ENCODE measurements at places on chromosomes 16 and 17. TPM values are rescaled to one million over a fixed set of nuclear protein-coding genes. Genes with fewer than 3 reads are reported as not detected.
A peak's percentile ranks its signal among the peaks of the same experiment; 100 is the strongest.

The MEIOC gene
- total RNA-seq = 0.07 TPM

DNA sequence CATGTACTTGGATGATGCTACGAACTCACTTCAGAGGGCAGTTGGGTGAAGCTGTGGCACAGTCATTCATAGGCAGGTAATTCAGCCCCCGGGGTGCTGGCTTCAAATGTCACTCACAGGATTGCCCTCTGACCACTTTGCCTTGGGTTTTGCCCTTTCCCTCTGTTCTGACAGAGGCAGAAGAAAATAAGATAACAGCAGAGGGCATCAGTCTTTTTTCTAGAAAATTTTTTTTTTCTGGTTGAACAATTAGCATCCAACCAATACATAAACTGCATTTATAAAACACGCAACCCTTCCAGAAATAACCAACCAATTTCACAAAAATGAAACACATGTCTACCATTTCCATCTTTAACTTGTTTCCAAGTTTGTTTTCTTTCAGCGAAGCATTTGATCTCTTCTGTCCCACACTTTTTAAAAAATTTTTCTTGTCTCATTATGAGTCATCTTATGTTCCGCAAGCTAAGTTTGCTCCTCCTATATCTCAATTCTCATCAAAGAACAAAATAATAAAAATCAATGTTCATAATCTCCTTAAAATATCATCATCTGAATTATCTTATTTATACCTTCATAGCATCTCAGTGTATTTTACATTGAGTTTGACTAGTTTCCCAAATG, 15.6 kb downstream of the NACA2 start:
- peaks cover 26% of the 10 kb centered on the region for H3K4me1 ChIP-seq
- H3K36me3 ChIP-seq = no peaks in the 10 kb centered on the region
- H3K4me3 ChIP-seq = no peak overlapping the region
- no peak overlapping the region for H3K27ac ChIP-seq
- DNase-seq = no peak

DNA sequence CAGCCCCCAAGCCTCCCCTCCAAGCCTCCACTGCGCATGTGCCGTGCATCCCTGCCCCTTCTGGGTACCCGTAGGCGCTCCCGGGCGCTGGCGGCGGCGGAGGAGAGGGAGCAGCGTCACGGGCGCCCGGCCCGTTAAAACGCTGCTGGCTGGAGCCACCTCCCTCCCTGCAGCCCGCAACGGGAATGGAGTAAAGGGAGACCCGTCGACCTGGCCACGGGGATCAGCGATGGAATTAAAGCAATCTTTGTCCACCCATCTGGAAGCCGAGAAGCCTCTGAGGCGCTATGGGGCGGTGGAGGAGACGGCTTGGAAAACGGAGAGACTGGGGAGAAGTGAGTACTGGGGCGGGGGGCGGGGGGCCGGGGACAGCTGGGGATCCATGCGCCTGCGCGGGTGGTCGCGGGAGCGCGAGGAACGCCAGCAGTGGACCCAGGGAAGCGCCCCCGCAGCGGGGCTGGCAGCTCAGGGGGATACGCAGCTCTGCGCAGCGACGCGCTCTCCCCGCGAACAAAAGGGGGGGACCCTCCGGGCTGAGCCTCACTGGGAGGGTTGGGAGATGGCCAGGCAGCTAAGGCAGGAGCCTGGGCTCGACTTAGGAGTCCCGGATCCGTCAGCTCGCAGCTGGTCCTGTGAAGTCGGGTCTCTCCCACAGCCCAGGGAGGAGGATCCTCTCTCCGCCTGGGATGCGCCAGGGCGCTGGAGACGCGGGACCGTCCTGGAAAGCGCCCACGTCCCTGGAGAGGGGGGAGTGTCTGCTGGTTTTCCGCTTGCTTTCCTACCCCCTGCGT, at the start of gene BMERB1:
Gene BMERB1 (plus strand): TSS at position 164 of the 791 bp plus-strand sequence. CDS start 66 bp downstream, at position 230.
- H3K4me1 ChIP-seq = peaks cover 24% of the 10 kb centered on the region
- H3K36me3 ChIP-seq = no peaks in the 10 kb centered on the region
- H3K4me3 ChIP-seq = peak within 1 kb of the TSS; percentile 72

DNA sequence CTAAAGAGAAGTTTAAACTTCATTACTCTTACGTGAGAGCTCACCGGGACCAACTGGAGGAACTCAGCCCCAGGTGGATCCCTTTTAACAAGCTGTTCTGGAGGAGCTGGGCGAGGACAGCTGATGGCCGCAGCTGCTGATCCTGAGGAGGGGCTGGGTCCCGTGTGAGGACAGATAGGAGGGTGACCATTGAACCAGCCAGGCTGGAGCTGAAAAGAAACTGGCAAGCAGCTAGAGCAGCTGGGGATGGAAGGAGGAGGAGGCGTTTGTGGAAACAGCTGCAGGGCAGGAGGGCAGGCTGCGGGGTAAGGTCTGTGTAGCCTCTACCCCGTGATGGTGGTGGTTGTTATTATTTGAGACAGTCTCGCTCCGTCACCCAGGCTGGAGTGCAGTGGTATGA, 119.5 kb downstream of the AATF start:
- no peaks in the 10 kb centered on the region for H3K36me3 ChIP-seq
- peaks cover 29% of the 10 kb centered on the region for H3K4me1 ChIP-seq
- H3K4me3 ChIP-seq = peak overlapping the region; percentile 20
- H3K27ac ChIP-seq = no peak overlapping the region
- peaks cover 31% of the 10 kb centered on the region for H3K27me3 ChIP-seq
- DNase-seq = no peak

- no peak overlapping the region for H3K27ac ChIP-seq
- DNase-seq = no peak
- no peak overlapping the region for H3K4me3 ChIP-seq
- no peaks in the 10 kb centered on the region for H3K27me3 ChIP-seq
- peaks cover 21% of the 10 kb centered on the region for H3K36me3 ChIP-seq
These were observed 15.8 kb downstream of the HEATR3 start for GRCh38 chr16:50081428-50082018.

DNA sequence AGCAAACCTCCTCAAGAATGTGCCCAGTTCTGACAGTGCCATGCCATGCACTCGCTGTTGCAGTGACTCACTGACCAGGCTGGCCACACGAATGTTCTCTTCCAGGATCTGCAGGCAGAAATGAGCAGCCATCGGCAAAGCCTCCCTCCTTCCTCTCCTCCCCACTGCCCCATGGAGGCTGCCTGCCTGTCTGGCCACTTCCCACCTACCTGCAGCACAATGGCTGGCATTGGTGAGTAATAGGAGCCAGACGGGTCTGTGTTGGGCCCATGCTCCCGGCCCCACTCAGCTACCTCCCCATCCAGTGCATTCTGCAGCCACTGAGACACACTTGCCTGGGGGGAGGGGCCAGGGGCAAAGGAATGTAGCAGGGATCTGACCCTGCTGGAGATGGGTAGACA, 2.8 kb upstream of the MATCAP1 start:
- no peak overlapping the region for H3K27ac ChIP-seq
- peaks cover 10% of the 10 kb centered on the region for H3K27me3 ChIP-seq
- no peak for DNase-seq
- no peak overlapping the region for H3K4me3 ChIP-seq
- H3K4me1 ChIP-seq = peaks cover 61% of the 10 kb centered on the region
- no peaks in the 10 kb centered on the region for H3K36me3 ChIP-seq

The MT3 gene
- not detected for total RNA-seq

The ST6GALNAC2 gene
- total RNA-seq = 0.84 TPM

DNA sequence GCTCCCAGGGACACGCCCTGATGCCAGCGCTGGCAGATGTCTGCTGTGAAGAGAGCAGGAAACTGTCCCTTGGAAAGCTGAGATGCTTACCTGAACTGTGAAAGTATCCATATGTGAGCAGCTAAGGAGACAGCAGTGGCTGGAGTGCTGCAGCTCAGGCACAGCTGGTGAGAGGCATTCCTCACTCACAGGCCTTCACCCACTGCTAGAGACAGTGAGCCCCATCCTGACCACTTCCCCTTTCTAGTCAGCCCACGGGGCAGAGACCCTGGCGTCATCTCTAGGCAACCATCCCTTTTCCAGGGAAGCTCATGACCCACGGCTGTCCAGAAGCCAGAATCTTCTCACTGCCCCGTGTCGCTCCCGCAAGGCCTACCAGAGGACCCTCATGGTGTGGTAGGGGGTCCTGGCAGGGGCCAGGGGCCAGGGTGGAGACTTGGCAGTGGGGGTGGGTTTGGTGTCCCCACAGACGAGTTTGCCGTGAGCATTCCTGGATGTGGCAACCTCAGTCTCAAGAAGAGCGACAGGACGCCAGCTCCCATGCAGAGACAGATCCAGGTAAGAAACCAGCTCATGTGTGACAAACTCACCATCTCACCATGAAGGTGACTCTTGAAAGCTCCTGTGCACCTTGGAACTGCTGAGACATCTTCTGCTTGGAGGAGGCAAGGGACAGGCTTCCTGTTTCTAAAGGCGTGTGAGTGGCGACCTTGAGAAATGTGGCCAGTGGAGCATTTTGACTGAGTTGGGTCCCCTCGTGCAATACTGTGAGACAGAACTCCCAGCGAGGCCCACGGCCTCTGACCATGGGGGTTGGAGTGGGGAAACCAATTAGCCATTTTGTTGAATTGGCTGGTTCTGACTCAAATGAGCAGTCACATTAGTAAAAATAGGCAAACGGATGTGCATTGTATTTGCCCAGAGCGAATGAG, at the start of gene SCIMP:
Gene SCIMP (minus strand): TSS at position 216 of the 932 bp plus-strand sequence. CDS start 105 bp downstream, at position 111.
- peaks cover 5% of the 10 kb centered on the region for H3K27me3 ChIP-seq
- H3K4me1 ChIP-seq = peaks cover 21% of the 10 kb centered on the region
- DNase-seq = no peak
- no peaks in the 10 kb centered on the region for H3K36me3 ChIP-seq
- H3K27ac ChIP-seq = no peak within 1 kb of the TSS

DNA sequence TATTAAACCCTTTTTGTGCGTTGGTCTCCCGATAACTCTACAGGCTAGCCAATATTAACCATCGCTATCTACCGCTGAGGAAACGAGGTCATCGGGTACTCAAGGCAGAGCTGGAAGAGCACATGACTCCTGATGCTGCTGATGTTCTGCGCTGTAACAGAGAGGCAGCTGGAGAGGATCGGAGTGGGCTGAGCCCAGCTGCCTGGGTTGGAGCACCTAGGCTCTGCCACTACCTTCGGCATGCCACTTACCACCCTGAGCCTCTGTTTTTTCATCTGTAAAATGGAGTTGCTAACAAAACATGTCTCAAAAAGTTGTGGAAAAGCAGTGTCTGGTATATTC, 432 bp upstream of the SLC46A1 start:
- H3K36me3 ChIP-seq = peaks cover 9% of the 10 kb centered on the region
- peaks cover 27% of the 10 kb centered on the region for H3K4me1 ChIP-seq
- H3K27me3 ChIP-seq = no peaks in the 10 kb centered on the region
- DNase-seq = no peak
- H3K4me3 ChIP-seq = peak overlapping the region; percentile 68
- H3K27ac ChIP-seq = peak overlapping the region; percentile 67

- peaks cover 26% of the 10 kb centered on the region for H3K36me3 ChIP-seq
- no peak overlapping the region for H3K27ac ChIP-seq
- no peaks in the 10 kb centered on the region for H3K27me3 ChIP-seq
- H3K4me3 ChIP-seq = no peak overlapping the region
- no peak for DNase-seq
These were observed 295.3 kb downstream of the SEC14L1 start for GRCh38 chr17:77436058-77436442.

The TNFRSF13B gene
- total RNA-seq = not detected

DNA sequence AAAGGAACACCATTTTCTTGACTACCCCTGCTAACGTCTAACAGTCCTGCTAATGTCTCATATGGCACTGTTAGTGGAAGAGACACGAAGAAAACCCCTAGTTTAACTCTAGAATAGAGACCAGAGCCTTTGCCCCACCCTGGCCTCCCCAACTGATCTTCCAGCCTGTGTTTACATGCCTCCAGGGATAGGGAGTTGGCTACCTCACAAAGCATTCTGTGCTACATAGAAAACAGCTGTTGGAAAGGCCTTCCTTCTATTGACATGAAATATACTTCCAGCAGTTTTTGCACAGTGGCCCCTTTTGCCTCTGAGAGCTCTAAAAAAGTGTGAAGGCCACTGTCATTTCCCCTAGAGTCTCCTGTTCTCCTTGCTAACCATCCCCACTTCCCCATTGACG, 73.1 kb downstream of the ASIC2 start:
- H3K27ac ChIP-seq = no peak overlapping the region
- no peaks in the 10 kb centered on the region for H3K36me3 ChIP-seq
- DNase-seq = no peak
- H3K4me3 ChIP-seq = no peak overlapping the region

DNA sequence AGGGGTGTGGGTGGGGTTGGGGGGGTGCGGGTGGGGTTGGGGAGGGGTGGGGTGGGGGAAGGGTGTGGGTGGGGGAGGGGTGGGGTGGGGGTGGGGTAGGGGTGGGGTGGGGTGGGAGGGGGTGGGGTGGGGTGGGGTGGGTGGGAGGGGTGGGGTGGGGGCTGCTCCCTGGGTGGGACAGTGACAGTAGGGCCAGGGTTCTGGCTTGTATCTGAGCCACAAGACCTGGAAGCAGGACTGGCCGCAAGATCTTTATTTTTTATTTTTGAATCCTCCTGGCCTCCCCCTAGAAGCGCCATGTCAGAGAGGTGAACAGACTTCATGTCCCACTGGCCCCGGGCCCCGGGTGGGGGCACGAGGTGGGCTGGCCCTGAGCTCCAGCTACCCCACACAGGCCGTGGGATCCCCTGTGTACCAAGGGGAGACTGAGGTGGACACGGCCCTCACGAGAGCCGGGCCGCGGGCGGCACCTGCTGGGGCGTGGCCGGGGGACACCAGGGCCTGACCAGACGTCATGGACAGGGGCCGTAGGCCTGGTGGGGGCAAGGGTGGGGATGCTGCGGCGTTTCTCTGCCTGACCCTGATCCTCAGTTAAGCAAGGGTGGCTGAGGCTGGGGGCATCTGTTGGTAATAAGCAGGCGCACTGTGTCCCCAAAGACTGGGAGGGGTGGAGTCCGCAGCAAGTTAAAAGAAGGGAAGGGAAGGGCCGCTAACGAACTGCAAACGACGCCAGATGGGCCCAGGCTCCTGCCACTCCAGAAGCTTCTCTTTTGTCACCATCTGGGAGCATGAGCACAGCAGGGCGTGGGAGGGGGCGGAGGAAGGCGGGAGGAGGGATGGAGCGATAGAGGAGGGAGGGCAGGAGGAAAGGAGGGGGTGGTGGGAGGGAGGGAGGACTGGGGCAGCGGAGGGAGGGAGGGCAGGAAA, 22.3 kb upstream of the PABPN1L start:
- no peak overlapping the region for H3K4me3 ChIP-seq
- DNase-seq = no peak
- no peaks in the 10 kb centered on the region for H3K36me3 ChIP-seq
- no peaks in the 10 kb centered on the region for H3K4me1 ChIP-seq
- H3K27ac ChIP-seq = no peak overlapping the region
- peaks cover 94% of the 10 kb centered on the region for H3K27me3 ChIP-seq
